Fibroblast of the aortic adventitia (primary cell): ENCODE measurements at places on chromosomes 6 and 20.

DNA sequence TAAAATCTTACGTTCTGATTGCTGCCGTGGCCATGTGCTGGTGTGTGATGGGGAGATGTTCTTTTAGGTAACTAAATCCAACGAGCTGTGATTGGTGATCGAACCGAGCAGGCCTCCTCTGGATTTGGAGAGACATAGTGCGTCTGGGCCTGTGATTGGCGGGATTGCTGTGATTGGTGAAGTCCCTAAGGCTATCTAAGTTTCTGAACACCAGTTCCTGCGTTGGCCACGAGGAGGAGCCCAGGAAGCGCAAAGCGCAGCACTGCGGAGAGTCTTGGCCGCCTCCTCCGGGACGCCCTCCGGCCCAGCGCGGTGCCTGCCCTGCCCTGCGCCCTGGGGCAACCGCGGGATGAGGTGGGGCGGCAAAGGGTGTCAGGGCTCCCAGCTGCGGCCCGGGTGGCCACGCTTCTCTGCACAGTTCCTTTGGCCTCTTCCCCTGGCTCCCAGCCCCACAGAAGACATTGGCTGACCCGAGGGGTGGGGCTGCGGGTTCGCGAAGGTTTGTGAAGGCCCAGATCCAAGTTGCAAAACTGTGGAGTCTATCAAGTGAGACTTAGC lies 33.0 kb downstream of the HNF4A start:
- peak; percentile 71 for DNase-seq

- DNase-seq = peak; percentile 84
Measured at GRCh38 chr6:134145786-134146185, 93.4 kb upstream of the SLC2A12 start.

DNA sequence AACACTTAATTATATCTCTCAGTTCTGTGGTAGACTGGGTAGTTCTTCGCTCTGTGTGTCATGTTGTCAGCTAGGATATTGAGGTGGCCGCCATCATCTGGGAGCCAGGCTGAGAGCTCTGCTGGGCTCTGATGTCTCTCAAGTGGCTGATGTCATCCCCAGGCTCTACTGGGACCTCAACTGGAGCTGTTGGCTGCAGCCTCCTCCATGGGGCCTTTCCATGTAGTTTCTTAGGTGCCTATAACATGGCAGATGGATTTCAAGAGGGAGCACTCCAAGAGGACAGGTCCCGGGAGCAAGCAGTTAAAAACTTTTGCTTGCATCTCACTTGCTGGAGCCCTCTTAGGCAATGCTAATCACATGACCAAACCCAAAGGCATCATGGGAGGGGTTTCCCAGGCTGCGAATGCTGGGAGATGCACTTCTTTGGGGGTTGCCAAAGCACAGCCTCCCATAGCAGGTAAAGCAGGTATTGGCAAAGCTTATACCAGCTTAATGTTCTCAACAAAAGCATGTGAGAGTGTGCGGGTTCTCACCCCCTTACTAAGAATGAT lies 129.8 kb downstream of the TMEM242 start:
- DNase-seq = no peak

DNA sequence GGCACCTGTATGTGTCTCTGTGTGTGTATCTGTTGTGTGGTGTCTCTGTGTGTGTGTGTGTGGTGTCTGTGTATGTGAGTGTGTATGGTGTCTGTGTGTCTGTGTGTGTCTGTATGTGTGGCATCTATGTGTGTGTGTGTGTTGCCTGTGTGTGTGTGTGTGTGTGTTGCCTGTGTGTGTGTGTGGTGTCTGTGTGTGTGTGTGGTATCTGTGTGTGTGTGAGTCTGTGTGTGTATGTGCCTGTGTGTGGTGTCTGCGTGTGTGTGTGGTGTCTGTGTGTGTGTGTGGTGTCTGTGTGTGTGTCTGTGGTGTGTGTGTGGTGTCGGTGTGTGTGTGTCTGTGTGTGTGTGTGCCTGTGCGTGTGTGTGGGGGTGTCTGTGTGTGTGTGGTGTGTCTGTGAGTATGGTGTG lies 31.7 kb upstream of the VEGFA start:
- no peak for DNase-seq

- no peak for DNase-seq
Measured at GRCh38 chr6:157533048-157533871, 152.3 kb downstream of the ZDHHC14 start.

DNA sequence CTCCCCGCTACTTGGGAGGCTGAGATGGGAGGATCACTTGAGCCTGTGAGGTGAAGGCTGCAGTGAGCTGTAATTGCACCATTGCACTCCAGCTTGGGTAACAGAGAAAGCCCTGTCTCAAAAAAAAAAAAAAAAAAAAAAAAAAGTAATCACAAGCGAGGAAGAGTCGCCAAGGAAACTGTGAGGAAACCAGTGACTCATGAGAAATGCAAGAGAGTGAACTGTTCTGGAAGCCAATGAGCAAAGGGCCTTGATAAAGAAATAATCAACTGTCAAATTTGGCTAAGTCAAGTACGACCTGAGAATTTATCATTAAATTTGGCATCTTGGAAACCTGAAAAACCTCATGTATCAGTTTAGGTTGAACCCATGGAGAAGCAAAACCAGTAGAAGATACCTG lies 16.1 kb upstream of the LAMP5 start:
- DNase-seq = peak; percentile 2

DNA sequence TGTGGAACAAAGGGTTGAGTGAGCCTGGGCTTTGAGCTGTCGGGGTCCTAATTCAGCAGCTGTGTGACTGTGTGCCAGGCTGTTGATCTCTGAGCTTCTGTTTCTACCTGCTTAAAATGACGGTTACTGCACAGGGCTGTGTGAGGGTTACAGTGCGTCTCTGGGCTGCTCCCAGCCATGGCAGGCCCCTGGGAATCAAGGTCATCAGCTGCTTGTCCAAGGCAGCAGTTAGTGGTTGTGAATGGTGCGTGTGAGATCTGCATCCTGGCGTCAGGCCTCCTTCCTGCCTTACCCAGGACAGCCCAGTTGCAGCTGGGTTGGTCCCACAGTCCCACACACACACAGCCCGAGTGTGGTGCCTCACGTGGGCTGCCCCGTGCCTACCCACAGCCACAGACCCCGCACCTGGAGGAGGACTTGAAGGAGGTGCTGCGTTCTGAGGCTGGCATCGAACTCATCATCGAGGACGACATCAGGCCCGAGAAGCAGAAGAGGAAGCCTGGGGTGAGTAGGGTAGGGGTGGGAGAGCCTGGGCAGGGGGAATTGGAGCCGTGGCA lies 15.6 kb downstream of the GTSF1L start:
- no peak for DNase-seq

DNA sequence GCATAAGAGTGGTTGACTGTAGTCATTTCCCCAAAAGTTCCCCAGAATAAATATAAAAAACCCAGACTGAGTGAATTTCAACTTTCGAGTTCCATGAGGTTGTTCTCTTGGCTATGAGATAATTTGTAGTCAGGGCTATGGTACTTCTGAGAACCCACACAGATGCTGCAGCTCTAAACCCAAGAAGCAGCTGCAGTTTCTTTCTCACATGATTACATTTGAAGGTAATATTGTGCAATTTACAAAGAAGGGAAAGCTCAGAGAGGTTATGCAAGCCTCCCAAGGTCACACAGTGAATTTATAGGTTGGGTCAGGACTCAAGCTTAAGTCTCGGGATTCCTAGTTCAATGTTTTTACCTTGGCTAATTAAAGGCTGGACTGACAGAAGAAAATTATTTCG lies 29.7 kb upstream of the CD93 start:
- DNase-seq = no peak

GRCh38 chr6:149006671-149007070 lies 259.8 kb downstream of the UST start:
- no peak for DNase-seq

- no peak for DNase-seq
Measured at GRCh38 chr20:47362361-47363219, 6.1 kb upstream of the ZMYND8 start.
